ENCODE measurements at places on chromosomes 12 and 14. TPM values are rescaled to one million over a fixed set of nuclear protein-coding genes. Genes with fewer than 3 reads are reported as not detected.

DNA sequence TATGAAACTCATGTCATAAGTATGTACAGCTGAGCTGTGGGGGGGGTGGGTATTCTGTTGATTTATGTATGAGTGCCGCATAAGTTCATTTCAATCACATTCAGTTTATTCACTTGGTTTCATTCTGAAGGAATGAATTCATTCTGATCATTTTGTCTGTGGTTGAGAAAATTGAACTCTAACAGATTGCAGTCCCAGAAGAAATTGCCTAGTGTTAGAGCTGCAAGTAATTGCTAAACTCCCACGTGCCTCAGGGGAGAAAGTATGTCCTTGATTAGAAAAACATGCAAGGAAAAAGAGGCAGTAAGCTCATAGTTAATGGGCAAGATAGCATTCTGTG, 442.4 kb upstream of the MGAT4C start:
- DNase-seq: no peak

- no peak for DNase-seq
Measured at GRCh38 chr12:8033153-8034044, 883 bp downstream of the FOXJ2 start.

GRCh38 chr12:45282411-45282810, 66.5 kb downstream of the ANO6 start:
- no peak for DNase-seq

Gene SLC38A1
- total RNA-seq: 59.8 TPM

DNA sequence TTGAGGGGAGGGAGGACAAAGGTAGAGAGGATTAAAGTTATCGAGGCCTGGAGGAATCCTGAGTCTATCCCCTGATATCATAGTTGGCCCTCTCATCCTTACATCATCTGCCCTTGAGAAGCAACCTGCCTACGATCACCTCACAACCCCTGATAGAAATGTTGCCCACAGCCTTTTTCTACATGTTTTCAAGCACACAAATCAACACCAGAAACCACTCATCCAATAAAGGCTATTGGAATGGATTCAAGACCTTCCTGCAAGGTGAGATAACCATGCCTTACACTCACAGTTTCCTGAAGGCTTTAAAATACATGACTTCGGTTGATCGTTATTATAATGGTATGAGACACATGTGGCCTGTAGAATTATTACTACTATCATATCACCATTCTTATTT, 175.7 kb upstream of the EGLN3 start:
- no peak for DNase-seq

GRCh38 chr14:99936056-99936455, 129.2 kb upstream of the EVL start:
- no peak for DNase-seq

GRCh38 chr12:10405294-10405693, 4.3 kb downstream of the KLRC4 start:
- DNase-seq: no peak
